ENCODE measurements at places on chromosomes 2 and 18. TPM values are rescaled to one million over a fixed set of nuclear protein-coding genes. Genes with fewer than 3 reads are reported as not detected.

The GALR1 gene
- polyA plus RNA-seq = 0.02 TPM

The IGFBP2 gene
- polyA plus RNA-seq = 93.2 TPM

The IL18RAP gene
- 5.9 TPM for polyA plus RNA-seq

The B4GALT6 gene
- polyA plus RNA-seq = 1.9 TPM

The TUBA3E gene
- 0.05 TPM for polyA plus RNA-seq
